Cerebellum (tissue), 4 donors: ENCODE measurements at places on chromosomes 2 and 18.

DNA sequence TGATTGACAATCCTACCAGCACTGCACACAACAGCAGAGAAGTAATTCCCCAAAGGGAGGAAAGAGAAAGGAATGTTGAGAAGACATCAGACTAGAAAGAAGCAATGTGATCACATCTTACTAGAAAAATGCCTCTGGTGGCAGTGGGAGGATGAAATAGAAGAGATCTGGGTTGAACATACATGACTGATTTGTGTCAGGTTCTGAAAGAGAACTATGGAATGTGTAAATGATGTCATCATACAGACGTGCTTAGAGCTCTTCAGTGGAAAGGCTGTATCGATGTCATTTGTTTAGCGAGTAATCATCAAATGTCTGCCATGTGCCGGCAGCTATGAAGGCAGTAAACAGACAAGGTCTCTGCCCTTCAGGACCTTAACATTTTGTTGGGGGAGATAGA is 24.9 kb downstream of the GORASP2 start:
- DNase-seq: no peak

DNA sequence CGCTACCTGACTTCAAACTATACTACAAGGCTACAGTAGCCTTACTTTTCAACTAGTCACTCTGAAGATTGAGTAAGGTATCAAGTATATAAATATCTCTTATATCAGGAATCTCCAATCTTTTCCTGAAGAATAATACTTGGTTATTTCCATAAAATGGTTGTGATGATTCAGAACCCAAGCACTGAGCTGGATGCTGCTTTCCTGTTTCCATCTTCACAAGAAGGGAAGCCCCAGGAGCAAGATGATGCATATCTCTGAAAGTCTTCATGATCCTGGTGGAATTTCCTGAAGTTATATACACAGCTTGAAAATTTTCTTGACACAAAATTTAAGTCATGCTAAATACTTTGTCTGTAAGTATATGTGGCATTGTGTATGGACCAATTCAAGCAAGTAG is 243.9 kb upstream of the TANK start:
- no peak for DNase-seq

DNA sequence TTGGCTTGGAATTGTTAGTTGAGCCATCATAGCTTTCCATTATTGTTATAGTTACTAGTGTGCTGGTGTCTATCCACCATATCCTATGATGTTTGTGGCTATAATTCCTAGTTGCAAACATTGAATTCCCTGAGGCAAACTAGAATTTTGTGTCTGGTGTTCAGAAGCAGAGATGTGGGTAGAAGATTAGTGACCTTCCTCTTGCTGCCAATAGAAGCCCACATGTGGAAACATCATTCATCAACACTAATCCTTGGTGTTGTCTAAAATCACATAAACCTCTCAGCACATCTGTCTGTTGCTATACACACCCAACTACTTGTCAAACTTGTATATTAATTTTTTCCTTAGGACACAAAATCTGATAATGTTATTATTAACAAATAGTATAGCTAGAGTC is 374.1 kb downstream of the TGIF1 start:
- no peak for DNase-seq

GRCh38 chr2:66555091-66555490 is 120.2 kb downstream of the MEIS1 start:
- no peak for DNase-seq

DNA sequence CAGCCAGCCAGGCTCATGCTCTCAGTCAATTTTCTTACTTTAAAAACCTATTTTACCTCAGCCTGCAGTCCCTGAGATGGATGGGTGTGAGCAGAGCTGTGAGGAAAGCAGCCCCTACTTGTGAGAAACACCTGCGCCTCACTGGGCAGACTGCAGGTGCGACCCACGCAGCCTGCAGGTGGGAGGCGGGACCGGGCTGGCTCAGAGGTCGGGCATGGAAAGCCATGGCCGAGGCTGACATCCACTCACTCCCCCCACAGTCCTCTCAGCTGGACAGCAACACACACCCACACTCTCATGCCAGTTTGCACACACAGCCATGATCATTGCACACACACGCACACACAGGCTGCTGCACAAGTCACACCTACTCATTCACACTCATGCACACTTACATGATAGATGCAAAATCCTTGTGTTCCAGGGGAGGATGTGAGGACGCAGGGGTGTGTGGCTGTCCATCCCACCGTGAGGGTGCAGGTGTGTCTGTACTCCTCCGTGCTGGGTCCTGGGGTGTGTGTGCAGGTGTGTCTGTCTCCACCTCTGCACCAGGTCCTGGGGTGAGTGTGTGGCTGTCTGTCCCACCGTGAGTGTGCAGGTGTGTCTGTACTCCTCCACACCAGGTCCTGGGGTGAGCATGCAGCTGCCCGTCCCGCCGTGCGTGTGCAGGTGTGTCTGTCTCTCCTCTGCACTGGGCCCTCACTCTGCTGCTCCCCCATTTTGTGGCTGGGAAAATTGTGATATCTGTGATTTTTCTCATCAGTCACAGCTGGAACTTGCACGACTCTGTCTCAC is 166.5 kb downstream of the RTP5 start:
- no peak for DNase-seq

DNA sequence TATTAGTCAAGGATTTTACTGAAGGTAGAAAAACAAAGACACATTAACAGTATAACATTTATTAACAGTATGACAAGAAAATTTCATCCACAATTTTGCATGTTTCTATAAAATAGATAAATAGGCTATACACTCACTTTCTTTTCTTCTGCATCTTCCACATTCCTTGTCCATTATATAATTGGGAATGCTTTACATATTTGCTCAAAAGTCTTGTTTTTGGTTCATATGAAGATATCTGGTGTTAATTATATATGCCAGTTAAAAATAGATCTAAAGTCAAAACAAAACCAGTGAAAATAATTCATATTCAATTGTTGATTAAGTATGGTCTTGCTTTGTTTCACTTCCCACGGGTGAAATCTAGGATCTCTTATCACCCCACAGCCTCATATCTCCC is 53.4 kb downstream of the SERPINB7 start:
- DNase-seq: no peak

GRCh38 chr18:79931475-79931874 is 20.0 kb downstream of the SLC66A2 start:
- no peak for DNase-seq

- DNase-seq: no peak
These were observed 222.9 kb upstream of the AGAP1 start for GRCh38 chr2:235270956-235271355.

DNA sequence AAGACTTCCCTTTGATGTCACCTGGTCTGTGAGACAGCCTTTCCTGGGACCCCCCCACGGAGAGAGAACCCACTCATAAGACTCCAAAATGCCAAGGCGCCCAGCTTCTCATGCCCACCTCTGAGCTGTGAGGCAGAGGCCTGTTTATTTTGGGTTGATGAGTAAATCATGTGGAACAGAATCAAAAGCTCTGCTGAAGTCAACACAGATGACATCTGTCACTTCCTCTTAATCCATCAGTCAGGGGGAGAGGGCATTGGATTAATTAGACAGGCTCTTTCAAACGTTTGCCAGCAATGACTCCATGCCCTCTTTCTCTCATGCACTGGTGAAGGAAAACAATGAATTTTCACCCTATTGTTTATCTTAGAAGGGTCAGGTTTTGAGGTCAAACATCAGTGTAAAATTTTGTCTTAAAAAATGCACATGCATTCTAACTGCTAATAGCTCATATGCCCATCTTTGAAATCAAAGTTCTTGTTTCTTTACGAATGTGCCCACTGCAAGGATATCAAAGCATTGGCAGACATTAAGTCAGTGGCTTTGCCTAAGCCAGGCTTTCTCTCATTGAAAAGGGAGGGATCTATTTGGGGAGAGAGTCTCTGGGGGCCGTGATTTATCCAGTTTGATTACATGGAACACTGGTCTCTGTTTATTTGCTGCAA is 184.1 kb downstream of the ACKR3 start:
- peak; percentile 57 for DNase-seq

DNA sequence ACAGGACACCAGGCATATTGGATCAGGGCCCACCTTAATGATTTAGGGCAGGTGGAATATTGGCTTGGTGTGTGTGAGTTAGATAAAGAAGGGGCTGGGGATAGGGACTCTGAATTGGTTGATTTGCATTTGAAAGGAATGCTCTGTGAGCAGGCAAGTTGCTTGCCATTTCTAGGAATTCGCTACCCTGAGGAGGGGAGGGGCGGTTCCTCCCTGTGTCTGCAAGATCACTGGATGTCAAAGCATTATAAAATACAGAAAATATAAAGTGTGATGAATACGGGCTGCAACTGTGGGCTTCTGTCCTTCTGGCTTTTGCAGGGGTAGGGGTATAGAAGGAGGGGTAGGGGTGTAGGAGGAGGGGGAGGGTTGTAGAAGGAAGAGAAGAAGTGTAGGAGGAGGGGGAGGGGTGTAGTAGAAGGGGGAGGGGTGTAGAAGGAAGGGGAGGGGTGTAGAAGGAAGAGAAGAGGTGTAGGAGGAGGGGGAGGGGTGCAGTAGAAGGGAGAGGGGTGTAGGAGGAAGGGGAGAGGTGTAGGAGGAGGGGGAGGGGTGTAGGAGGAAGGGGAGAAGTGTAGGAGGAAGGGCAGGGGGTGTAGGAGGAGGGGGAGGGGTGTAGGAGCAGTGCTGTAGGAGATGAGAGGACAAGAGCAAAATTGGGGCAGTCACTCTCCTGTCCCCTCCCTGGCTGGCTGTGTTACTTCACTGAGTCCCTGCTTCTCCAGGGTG is 238.0 kb upstream of the COPS8 start:
- DNase-seq: no peak

- peak; percentile 26 for DNase-seq
These were observed 110.9 kb downstream of the MIB1 start for GRCh38 chr18:21851327-21851961.

DNA sequence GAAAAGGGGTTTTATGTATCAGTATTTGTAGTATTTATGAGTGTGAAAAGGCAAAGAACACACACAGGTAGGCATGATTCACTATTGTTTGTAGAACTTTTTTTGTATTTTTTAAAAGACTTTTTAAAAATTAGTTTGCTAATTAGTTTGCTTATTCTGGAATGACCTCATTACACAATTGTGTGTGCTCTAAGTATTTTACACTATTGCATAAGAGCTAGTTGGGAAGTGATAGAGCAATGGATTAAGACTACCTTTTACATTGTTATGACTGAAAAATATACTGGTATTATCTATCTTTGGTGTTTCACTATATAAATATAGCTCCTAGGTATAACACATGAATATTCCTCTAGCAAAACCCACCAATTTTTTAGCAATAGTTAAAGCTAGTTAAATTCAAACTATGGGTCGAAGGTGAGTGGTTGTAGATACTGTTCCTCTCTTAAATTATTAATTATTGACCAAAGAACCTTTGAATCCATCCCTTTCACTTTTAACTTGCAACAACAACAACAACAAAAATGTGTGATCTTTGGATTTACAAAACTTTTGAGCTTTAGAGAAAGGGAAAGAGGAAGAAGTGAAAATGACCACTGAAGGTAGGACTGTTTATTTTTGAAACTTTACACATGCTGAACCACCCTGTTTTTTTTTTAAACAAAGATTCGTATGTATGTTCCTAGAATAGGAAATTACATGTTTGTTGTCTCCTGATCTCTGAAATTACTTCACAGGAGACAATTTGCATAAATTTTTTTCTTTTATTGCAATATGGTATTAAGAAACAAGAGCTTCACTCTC is 18.7 kb downstream of the ITPRID2 start:
- DNase-seq: no peak

GRCh38 chr2:8794923-8795825 is 42.2 kb downstream of the KIDINS220 start:
- DNase-seq: no peak

DNA sequence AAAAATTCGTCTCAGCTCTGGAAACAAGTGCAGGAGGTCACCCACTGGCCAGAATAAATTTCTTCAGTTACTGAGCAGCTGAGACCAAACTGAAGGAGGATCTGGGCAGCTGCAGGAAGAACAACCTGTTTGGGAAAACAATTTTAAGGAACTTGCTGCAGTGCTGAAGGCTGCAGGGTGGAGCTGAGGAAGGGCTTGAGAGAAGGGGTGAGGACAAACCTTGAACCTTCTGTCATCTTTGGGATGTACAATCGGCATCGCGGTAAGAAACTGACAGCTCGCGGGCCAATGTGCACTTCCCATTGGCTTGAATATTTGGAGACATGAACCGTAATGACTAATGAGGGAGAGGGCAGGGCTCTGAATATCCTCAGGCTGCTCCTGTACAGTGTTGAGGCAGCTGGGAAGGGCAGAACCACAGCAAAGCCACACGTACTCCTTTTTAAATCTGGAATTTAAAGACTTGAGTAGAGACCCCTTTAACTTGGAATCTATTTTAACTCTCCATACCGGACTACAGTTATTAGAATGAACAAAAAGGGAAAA is 90.3 kb downstream of the TACR1 start:
- no peak for DNase-seq

DNA sequence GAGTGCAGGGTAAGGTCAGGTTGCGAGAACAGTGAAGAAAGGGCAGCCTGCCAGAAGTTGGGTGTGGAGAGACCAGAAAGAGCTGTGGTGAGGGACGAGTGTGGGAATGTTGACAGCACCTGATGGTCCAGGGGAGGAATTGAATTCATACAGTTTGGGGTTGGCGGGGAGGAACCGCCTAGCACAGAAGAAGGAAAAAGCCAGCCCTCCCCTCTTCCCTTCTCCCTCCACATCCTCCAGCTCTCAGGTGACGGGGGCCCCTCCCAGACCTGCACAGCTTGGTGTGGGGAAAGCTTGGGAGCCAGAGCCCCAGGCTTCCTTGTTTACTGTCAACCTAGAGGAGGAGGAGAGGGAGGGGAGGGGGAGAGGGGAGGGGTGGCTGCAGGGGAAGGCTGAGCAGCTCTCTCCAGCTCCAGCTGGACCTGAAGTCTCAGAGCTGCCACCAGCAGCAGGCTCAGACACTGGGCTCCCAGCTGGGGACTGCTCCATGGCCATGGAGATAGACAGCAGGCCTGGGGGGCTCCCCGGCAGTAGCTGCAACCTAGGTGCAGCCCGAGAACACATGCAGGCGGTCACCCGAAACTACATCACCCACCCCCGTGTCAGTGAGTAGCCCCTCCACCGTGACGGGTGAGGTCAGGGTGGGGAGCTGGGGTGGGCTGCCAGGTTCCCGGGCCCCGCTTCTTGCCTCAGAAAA is at the start of gene ATP6V1B1:
TSS of gene ATP6V1B1 (plus strand) at position 433 of the 697 bp plus-strand sequence. CDS start at position 488, 55 bp downstream.
- DNase-seq: no peak

GRCh38 chr2:63446658-63447057 is 141.6 kb downstream of the WDPCP start:
- no peak for DNase-seq

- no peak for DNase-seq
These were observed 5.8 kb downstream of the CRIM1 start for GRCh38 chr2:36361396-36361795.

- no peak for DNase-seq
These were observed 44.9 kb upstream of the SIGLEC15 start for GRCh38 chr18:45780568-45780967.

- DNase-seq: no peak
These were observed 148.6 kb downstream of the GALNT1 start for GRCh38 chr18:35729991-35730668.
